Stimulated activated CD4-positive, alpha-beta T cell treated with anti-CD3 and anti-CD28 coated beads, Interleukin-2, amount 100 ng/mL, for 4 hours (primary cell): ENCODE measurements at places on chromosomes 3 and 15.

DNA sequence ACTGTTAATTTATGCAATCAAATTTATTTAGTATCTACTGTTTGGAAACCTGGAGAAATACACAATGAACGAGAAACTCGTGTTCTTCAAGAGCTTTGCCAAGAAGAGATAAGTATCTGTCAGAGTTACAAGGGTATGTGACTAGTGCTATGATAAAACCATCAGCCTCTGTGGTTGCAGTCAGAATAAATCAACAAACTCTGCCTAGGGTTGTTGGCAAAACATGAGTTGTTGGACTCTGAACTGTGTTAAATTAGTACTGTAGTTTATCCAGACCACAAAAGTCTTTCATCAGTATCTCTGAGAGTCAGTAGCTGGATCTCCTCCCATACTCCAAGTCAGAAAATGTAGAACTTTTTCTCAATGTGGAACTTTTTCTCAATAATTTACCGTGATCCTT, 918.4 kb downstream of the NAALADL2 start:
- no peak for DNase-seq

DNA sequence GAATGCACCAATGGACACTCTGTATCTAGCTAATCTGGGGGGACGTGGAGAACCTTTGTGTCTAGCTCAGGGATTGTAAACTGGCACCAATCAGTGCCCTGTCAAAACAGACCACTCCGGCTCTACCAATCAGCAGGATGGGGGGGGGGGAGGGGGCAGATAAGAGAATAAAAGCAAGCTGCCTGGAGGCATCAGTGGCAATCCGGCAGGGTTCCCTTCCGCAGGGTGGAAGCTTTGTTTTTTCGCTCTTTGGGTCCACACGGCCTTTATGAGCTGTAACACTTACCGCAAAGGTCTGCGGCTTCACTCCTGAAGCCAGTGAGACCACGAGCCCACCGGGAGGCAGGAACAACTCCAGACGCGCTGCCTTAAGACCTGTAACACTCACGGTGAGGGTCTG, 827.1 kb downstream of the PLOD2 start:
- no peak for DNase-seq

GRCh38 chr3:27914199-27914598, 192.1 kb upstream of the EOMES start:
- DNase-seq = no peak

DNA sequence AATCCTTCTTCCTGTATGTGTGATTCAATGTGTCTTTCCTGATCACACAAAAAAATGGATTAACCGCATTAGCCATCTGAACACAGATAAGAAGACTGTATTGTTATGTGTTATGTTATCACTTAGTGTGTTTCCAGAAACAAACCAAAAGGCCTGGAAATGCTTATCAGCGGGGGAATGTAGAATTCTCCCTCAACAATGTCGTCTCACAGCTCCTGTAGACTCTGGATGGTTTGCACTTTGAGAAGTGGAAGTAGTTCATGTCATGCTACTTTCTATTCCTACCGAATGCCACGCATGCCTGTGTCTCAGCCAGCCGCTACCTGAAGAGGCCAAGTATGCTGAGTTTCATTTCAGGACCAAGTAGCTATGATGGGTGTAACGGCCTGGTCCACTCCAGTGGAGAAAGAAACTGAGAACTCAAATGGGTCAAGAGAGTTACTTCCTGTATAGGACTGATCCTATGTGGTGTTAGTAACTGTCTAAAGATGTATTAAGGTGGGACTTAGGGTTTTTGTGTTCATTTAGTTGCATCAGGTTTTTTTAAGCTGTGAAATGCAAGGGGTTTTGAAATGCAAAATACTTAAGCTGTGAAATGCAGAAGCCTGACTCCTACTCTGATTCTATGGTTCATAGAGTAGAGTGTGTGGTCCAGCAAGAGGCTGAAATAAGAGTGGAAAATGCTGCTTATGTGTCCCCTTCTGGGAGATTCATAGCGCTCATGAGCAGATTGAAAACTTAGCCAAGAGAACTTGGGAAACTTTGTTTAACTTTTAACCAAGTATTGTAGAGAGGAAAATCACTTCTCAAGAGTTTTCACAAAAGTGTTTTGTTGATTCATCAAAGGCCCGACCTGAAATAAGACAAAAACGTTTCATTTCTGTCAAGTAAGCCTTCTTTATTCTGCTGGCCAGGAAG, 118.5 kb upstream of the LMOD3 start:
- DNase-seq = no peak
